Hepatocyte (in vitro differentiated cells): ENCODE measurements at places on chromosomes 7 and 10. TPM values are rescaled to one million over a fixed set of nuclear protein-coding genes. Genes with fewer than 3 reads are reported as not detected.
A peak's percentile ranks its signal among the peaks of the same experiment; 100 is the strongest.

The C10orf53 gene
- not detected in 2 replicates for total RNA-seq

The CCDC172 gene
- total RNA-seq, result not detected in 2 replicates

GRCh38 chr7:123285076-123285700 lies 85.4 kb upstream of the SLC13A1 start:
- no peak overlapping the region for H3K4me3 ChIP-seq
- DNase-seq, result no peak
- H3K36me3 ChIP-seq, result no peaks in the 10 kb centered on the region
- no peaks in the 10 kb centered on the region for H3K27me3 ChIP-seq

DNA sequence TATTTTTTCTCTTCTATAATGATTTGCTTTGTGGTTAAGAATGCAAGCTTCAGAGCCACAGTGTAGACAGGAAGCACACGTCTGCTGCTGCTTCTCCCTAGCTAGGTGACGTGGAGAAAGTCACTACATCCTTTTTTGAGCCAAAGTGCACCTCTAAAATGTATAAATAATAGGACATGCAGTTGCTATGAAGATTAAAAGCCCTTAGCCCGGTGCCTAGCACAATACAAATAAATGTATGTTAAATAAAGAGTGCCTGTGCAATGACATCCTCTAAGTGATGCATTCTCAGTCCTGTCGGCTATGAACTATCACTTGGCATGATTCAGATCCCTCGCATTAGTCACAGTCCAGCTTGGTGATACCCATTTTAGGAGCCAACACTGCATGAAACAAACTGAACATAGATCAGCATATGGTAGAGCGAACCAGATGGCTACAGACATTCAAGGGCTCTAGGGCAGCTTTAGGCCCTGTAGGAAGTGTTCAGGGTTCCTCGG lies 4.8 kb upstream of the TRDMT1 start:
- peaks cover 9% of the 10 kb centered on the region for H3K4me1 ChIP-seq
- no peaks in the 10 kb centered on the region for H3K27me3 ChIP-seq
- H3K27ac ChIP-seq, result no peak overlapping the region
- H3K36me3 ChIP-seq, result no peaks in the 10 kb centered on the region
- H3K4me3 ChIP-seq, result no peak overlapping the region

GRCh38 chr10:33229949-33230267 lies 104.6 kb downstream of the NRP1 start:
- H3K4me1 ChIP-seq, result peaks cover 24% of the 10 kb centered on the region
- no peak overlapping the region for H3K4me3 ChIP-seq
- no peaks in the 10 kb centered on the region for H3K36me3 ChIP-seq
- no peak for DNase-seq

The TDRD1 gene
- not detected in 2 replicates for total RNA-seq

GRCh38 chr7:22822486-22823141 lies at the start of gene TOMM7:
Gene TOMM7, minus strand, starts transcription at chr7:22822849. Its CDS starts 70 bp downstream, at chr7:22822779.
- H3K36me3 ChIP-seq, result no peaks in the 10 kb centered on the region
- H3K4me1 ChIP-seq, result peaks cover 12% of the 10 kb centered on the region
- H3K27ac ChIP-seq, result peak within 1 kb of the TSS; percentile 69
- H3K27me3 ChIP-seq, result no peaks in the 10 kb centered on the region

The GDF2 gene
- total RNA-seq, result not detected in 2 replicates

GRCh38 chr7:148458263-148458662 lies 132.3 kb upstream of the C7orf33 start:
- no peaks in the 10 kb centered on the region for H3K36me3 ChIP-seq
- no peak overlapping the region for H3K27ac ChIP-seq
- no peaks in the 10 kb centered on the region for H3K27me3 ChIP-seq
- H3K4me1 ChIP-seq, result peaks cover 11% of the 10 kb centered on the region
- no peak for DNase-seq

DNA sequence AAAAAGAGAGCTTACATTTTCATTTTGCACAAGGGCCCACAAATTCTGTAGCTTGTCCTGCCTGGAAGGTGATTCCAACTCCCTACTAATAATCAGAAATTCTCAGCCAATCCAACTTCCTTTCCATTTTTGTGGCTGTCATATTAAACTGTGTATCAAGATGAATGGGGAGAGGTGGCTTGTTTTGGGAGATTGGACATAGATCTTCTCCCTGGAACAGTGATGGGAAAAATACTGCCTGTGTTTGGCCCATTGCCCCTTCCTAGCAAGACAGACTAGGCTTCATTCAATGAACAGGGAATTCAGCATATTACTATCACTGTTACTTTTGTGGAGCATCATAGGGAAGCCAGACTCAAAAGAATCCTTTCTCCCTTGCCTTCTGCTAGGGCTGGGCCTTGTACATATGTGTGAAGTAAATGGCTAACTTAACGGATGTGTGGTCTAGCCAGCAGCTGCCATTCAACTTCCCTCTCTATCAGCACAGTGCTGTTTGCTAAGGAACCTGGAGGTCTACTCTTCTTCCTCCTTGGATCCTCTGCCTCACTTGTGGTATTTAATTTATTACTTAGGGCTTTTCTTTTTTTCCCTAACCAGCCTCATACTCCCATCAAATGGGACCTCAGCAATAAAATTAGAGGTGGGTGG lies 326.0 kb downstream of the BICC1 start:
- H3K4me1 ChIP-seq, result no peaks in the 10 kb centered on the region
- H3K36me3 ChIP-seq, result no peaks in the 10 kb centered on the region
- no peak overlapping the region for H3K4me3 ChIP-seq
- H3K27me3 ChIP-seq, result no peaks in the 10 kb centered on the region

DNA sequence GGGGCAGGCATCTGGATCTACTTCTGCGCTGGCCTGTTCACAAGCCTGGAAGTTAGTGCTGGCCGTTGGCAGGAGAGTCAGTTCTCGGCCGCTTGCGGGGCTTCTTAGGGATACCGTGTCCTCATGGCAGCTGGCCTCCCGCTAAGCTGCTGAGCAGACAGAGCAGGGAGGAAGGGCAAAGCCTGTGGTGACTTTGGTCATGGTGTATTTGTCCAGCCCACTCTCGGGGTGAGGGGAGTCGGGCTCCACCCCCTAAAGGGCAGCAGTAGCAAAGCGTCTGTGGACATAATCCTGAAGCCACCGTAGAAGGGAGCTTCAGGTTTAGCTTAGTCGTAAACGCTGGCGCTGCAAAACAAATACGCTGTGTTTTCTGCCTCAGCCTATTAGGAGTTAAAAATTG lies 12.2 kb downstream of the UBE3C start:
- peak; percentile 71 for DNase-seq
- H3K4me1 ChIP-seq, result peaks cover 8% of the 10 kb centered on the region
- no peaks in the 10 kb centered on the region for H3K27me3 ChIP-seq
- H3K27ac ChIP-seq, result no peak overlapping the region
- no peak overlapping the region for H3K4me3 ChIP-seq
- no peaks in the 10 kb centered on the region for H3K36me3 ChIP-seq
